ENCODE measurements at places on chromosomes 6 and 20.

DNA sequence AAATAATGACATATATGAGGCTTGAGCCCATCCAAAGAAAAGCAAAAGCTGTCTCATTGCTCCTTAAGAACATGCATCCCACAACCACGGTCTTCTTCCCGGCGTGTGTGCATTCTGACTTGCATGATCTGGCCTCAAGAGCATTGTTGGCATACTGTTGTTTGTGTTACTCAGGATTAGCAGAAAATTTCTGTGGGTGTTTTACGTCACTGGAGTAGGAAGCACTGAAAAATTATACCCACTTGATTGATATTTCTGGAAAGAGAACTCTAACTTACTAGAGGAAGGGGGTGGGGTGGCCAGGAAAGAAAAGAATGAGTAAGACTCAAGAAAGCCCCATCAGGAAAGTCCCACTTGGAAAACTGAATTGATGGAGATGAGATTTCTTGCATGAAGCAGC, 326.2 kb upstream of the PRDM1 start:
- DNase-seq = no peak

DNA sequence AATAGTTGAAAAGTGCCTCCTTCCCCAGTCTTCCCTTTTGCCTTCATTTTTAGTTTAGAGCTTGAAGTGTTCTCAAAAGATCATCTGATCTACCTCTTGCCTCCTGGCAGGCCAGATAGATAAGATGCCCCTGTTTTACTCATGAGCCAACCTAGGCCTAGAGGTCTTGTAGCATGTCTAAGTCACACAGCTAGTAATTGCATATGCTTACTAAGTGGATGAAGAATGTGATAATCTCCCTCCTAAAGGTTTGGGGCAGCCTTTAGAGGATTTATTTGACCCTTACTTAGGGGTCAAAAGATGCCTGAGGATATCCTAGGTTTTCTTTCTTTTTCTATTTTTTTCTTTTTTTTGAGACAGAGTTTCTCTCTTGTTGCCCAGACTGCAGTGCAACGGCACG, 2.1 kb downstream of the C6orf141 start:
- no peak for DNase-seq

DNA sequence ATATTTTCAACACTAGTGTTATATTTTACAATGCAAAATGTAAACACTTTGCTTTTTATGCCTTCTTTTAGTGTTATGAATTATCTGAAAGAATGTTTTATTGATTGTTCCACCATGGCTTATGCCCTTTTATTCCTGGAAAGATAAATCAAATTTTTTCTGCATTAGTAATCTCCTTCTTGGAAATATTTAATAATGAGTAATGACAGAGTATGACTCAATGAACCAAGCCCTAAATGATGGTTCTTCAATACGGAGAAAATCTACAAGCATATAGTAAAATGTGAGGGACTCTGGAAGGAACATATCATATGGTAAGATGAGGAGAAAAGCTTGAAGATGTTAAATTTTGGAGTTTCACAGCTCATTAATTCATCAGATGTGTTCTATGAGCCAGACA, 929.6 kb downstream of the C6orf118 start:
- no peak for DNase-seq

GRCh38 chr20:3658716-3659491, 4.3 kb downstream of the GFRA4 start:
- no peak for DNase-seq

- no peak for DNase-seq
Measured at GRCh38 chr6:6734479-6735465, 146.3 kb downstream of the LY86 start.
